ENCODE measurements at places on chromosomes 1 and 21.

DNA sequence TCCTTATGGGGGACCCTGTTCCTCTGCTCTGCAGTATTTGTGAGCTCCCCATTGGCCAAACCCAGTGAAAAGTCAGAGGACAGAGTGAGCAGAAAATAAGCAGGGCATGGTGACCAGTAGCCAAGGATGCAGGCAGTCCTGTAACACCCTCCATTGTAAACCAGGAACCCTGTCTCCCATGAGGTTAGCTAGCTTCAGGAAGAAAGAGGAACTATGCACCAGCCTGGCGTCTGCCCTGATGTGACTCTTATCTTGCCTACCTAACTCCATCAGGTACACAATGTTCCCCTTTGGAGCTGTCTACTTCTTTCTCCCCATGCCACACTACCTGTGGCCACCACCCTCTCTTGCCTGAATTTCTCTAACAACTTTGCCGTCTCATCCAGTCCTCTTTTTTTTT is 119.2 kb downstream of the LRIG2 start:
- no peak for DNase-seq

GRCh38 chr1:20063861-20064292 is 6.1 kb upstream of the PLA2G5 start:
- no peak for DNase-seq

GRCh38 chr1:242189591-242189990 is 190.7 kb upstream of the MAP1LC3C start:
- no peak for DNase-seq

- DNase-seq = no peak
Measured at GRCh38 chr1:165823552-165824268, 3.7 kb upstream of the UCK2 start.

GRCh38 chr1:118333601-118334210 is 148.7 kb upstream of the SPAG17 start:
- DNase-seq = no peak

DNA sequence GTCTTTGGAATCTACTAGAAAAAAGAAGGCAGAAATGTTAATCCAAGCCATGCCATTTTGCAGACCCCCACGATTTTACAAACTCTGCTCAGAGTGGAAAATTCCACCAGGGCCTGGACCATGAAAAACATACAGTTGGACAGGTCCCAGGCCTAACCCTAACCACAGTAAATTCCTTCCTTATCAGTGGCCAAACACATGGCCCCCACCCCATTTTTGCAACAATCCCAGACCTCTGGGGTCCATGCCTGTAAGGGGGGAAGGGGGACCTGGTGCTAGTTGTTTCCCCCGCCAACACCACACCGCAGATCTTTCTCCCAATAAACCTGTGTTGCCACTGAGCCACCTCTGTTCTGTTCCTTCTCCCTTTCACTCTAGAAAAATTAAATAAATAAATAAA is 1352.7 kb downstream of the AMY1C start:
- no peak for DNase-seq

GRCh38 chr21:42164818-42165217 is 54.1 kb upstream of the ABCG1 start:
- no peak for DNase-seq

- DNase-seq = no peak
Measured at GRCh38 chr1:16296643-16297042, 55.6 kb downstream of the FBXO42 start.

DNA sequence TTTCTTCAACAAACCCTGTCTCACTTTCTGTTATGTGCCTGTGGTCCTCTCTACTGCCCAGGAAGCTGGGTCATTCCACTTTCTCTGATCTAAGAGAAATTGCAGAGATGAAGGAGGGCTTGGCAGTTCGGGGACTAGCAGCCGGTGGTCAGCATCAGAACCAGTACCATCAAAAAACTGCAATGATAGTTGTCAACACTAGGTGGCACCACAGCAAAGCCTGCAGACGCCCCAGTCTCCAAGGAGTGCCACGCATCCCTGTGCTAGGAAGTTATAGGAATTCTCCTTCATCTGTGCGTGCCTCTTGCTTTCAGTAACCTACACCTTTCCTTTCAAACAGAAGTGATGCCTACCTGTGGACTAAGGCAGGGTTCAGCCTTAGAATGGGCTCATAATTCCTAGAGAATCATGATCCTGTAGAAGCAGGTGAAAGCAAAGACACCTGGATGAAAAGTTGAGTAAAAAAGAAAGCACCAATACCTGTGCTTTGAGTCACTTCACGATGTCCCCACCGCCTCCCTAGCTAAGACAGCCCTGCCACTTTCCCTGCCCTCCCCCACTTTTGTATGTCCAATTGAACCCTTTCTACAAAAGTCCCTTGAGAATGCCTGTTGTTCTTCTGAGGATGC is 129.2 kb downstream of the ADAMTS1 start:
- no peak for DNase-seq

GRCh38 chr1:40784141-40784770 is 669 bp downstream of the KCNQ4 start:
- DNase-seq = no peak

- no peak for DNase-seq
Measured at GRCh38 chr1:200302921-200303290, 106.9 kb downstream of the ZNF281 start.

DNA sequence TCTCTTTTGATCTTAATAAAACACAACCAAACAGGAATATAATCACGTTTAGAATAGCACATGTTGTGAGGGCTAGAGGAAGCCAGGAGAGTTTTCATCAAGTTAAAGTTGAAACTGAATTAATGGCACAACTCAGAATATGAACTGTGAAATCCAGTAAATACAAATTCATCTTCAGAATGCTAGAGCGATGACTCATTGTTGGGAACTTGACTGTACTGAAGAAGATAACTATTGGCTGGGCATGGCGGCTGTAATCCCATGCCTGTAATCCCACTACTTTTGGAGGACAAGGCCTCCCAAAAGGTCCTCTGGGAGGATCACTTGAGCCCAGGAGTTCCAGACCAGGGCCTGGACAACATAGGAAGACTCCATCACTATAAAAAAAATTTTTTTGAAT is 8.8 kb downstream of the SYF2 start:
- DNase-seq = no peak

GRCh38 chr1:85465099-85465785 is at the start of gene DDAH1:
Gene DDAH1, minus strand, starts transcription at chr1:85465159. Its CDS starts 114 bp downstream, at chr1:85465045.
- no peak for DNase-seq

GRCh38 chr21:34510148-34511142 is 1.6 kb downstream of the KCNE1 start:
- DNase-seq = no peak

DNA sequence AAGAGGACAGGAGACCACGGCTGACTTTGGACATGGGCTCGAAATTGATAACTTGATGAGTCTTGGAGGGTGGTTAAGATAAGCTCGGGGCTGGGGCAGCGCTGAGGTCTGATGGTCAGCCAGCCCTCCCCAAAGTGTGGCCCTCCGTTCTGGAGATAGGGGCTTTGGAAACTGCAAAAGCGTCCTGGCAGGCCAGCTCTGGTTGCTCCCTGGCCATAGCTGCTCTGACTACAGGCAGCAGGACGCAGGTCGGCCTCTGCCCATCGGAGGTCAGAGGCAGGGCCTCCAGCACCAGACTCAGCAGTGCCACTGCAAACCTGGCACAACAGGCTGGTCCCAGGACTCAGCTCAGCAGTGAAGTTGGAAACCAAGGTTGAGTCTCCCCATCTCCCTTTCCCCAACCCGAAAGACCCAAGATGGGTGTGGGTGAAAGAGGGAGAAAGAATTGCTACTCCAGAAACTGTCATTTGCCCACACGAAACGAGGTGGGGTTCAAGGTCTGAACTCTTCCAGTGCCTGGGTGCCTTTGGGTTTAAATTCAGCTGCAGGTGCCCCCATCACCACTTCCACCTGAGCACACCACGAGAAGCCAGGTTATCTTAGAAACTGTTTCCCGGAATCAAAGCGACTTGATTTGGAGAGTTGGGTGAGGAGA is 4.8 kb downstream of the SIM2 start:
- no peak for DNase-seq

- no peak for DNase-seq
Measured at GRCh38 chr1:94013367-94013878, 104.2 kb upstream of the GCLM start.

DNA sequence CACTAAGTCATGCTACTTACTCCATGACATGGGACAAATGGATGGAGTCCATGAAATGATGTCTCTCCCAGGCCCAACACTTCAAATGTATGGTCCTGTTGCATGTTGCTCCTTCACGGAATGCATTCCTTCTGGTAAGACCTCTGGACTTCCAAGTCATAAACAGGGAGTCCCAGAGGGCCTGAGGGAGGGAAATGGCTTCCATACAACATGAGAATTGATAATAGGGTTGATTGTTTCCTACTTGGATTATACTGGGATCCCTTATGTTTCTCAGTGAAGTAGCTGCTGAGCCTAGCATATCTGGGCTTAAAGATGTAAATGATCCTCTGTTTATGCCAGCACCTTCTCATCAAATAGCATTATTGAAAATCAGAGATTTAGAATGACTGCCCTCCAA is 104.2 kb upstream of the MAGI3 start:
- no peak for DNase-seq

DNA sequence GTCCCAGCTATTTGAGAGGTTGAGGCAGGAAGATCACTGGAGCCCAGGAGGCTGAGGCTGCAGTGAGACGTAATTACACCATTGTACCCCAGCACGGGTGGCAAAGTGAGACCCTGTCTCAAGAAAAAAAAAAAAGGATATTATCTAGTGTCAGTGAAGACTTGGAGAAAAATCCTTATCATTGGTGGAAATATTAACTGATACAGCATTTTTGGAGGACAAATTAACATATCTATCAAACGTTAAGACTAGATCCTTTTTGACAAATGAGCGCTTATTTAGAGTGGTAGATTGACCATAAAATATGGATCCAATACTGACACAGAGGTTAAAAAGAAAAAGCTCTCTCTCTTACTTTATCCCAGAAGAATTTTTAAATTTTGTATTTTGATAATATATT is 35.2 kb upstream of the DYRK1A start:
- DNase-seq = no peak

DNA sequence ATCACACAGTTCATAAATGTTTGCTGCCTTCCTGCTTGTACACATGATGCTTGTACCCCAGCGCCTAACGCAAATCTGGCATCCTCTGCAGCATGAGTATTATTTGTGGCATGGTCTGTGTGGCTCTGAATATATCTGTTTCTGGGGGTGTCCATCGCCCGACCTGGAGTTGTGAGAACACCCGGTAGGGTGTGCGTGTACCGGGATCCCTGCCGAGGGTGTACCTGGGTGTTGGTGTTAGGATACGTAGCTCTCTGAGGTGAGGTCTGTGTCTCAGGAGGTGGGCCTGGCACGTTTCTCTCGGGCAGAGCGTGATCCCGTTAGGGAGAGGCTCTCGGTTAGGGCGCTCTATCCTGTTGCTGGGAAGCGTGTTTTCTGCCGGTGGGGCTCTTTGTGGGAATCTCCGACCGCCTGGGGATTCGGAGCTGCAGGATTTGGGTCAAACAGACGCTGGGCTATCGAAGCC is 10.4 kb upstream of the CDC20 start:
- no peak for DNase-seq

DNA sequence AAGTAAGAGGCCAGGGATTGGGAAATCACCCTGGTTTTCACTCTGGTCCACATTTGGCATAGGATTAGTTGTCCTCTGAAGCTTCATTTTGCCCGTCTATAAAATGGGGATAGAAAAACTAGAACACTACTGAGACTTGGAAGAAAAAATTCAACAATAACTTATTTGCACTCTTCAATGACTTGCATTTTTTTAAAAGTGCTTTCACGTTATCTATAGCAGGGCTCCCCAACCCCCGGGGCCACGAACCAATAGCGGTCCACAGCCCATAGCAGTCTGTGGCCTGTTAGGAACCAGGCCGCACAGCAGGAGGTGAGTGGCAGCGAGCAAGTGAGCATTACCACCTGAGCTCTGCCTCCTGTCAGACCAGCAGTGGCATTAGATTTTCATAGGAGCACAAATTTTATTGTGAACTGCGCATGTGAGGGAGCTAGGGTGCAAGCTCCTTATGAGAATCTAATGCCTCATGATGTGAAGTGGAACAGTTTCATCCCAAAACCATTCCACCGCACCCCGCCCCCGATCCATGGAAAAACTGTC is 2.8 kb downstream of the KIAA1614 start:
- DNase-seq = no peak

DNA sequence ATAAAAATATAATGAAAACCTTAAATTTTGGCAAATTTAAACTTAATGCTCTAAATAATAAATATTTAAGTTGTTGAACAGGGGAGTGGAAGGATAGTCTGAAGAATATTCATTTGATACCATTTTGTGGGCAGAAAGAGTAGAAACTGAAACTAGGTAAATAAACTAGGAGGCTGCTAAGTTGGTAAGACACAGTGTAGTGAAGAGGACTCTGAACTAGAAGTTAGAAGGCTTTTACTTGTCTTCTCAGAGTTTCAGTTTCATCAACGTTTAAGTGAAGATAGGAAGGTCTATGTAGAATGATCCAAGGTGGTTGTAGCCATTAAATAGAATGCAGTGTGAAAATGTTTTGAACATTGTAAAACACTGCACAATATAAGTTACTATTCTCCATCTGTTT is 516.9 kb downstream of the AMY1C start:
- DNase-seq = no peak

- DNase-seq = no peak
Measured at GRCh38 chr1:64775113-64775512, 30.2 kb downstream of the RAVER2 start.

- DNase-seq = no peak
Measured at GRCh38 chr1:116679828-116680628, 12.5 kb upstream of the IGSF3 start.

GRCh38 chr1:182269097-182269496 is 122.5 kb downstream of the GLUL start:
- no peak for DNase-seq

- no peak for DNase-seq
Measured at GRCh38 chr1:150529017-150529416, 13.5 kb downstream of the FALEC start.

GRCh38 chr1:223650465-223650864 is 15.0 kb downstream of the CAPN8 start:
- no peak for DNase-seq

GRCh38 chr1:200907611-200908097 is 13.0 kb downstream of the INAVA start:
- DNase-seq = no peak

- DNase-seq = no peak
Measured at GRCh38 chr1:152997901-152998300, 3.6 kb upstream of the SPRR3 start.

DNA sequence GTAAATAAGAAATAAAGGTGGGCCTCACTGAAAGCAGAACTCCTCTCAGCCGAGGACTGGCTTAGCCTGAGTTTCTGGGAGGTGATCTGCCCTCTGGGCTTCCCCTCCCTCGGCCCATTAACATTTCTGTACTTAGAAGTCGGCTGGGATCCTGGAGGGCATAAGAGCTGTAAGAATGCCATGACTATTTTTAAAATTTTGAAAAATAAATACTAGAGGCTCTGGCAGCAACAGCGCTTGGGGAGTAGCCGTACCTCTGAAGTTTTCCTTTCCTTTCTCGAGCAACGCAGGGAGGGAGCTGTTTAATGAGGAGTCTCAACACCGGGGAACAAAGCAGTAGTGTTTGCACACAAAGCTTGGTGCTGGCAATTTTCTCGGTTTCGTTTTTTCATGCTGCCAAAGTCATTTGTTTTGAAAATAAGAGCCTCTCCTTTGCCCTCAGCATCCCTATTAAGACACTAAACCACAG is 498.7 kb downstream of the SMYD3 start:
- no peak for DNase-seq

- DNase-seq = no peak
Measured at GRCh38 chr1:101438359-101438758, 201.5 kb downstream of the S1PR1 start.

GRCh38 chr1:18612073-18612472 is 18.6 kb upstream of the PAX7 start:
- no peak for DNase-seq

Data from activated gamma-delta T cell treated with Interleukin-2 at 50 U/mL for 16 hours (primary cell).